Kidney capillary endothelial cell (primary cell): ENCODE measurements at places on chromosomes 5 and 9.

GRCh38 chr5:33074548-33074947 lies 363.4 kb downstream of the NPR3 start:
- no peak for DNase-seq

DNA sequence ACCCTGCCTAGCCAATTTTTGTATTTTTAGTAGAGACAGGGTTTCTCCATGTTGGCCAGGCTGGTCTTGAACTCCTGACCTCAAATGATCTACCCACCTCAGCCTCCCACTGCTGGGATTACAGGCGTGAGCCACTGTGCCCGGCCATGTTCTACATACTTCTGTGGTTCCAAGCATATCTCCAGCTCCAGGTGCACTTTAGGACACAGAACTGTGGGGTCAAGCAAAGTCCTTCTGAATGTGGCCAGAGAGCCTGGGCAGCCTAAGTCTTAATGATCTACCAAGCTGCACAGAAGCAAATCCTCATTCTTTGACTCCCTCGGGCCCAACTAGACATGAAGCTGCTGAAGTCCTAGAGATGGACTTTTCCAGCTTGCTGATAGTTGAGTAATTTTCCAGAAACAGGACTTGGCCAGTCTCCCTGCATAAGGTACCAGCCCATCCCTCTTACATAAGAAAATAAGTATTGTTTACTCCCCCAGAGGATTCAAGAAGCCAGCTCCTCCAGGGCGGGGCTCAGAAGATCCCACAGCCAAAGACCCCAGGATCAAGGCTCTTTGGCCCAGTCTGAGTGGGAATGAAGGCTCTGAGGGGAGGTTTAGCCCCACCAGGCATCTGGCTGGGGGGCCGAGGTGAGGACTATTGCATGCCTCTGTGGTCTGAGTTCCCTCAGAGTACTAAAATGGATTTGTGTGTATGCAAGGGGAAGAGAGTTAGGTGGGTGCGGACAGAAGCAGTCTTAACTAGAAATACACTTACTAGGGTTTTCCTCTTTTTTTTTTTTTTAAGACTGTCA lies 8.7 kb downstream of the CLTB start:
- DNase-seq: no peak

- DNase-seq: no peak
These were observed 133.9 kb downstream of the DROSHA start for GRCh38 chr5:31397926-31398557.

- DNase-seq: no peak
These were observed 22.1 kb downstream of the CEP72 start for GRCh38 chr5:634191-634590.

- no peak for DNase-seq
These were observed 417.8 kb upstream of the CTNND2 start for GRCh38 chr5:12322042-12322441.

GRCh38 chr5:109743770-109744212 lies 54.1 kb downstream of the MAN2A1 start:
- DNase-seq: peak; percentile 31

DNA sequence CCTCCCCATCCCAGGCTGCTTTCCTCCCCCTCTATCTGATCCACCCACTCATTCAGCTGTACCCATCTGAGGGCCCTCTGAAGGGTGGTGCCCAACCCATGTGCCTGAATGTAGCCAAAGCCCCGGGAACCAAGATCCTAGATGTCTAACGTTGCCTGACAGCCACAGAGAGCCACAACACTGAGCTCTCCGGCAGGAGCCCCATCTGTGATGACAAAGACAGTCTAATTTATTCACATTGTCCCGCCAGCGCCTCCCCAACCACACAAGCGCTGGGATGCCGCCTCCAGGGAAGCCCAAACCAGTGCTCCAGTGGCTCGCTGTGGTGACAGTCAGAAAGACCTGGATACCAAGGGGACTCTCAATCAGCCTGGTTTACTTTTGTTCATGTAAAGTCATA lies 8.4 kb downstream of the IGFBPL1 start:
- DNase-seq: no peak

DNA sequence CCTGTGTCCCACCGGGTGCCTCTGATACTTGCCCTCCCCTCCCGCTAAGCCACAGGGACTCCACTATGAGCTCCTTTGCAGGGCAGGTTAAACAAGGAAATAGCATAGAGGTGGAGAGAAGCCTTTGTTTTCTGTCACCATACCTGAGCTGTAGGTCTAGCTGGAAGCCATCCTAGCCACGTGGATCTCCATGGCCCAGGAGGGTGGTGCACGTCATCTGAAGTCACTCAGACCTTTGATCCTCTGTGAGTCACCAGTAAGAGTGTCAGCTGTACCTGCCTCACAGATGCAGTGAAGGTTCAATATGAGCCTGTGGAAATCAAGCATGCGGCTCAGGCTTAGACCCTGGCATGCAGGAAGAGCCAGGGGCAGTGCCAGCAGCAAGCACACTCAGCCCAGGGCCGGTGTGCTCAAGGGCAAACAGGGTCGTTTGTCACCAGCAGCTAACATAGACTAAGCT lies 55.1 kb downstream of the ASS1 start:
- DNase-seq: no peak

DNA sequence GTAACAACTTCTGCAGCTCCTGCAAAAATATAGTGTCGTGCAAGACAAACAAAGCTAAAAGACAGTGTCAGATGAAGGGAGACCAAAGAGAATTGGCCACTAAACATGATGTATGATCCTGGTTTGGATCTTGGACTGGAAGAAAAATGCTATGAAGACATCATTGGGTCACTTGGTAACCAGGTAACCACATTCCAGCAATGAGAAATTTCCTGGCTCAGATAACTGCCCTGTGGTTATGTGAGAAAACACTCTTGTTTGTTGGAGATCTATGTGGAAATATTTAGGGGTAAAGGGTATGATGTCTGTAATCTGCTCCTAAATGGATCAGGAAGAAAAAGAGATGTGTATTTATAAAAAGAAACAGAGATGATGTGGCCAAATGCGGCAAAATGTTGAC lies 45.5 kb upstream of the ANKRD33B start:
- DNase-seq: no peak

DNA sequence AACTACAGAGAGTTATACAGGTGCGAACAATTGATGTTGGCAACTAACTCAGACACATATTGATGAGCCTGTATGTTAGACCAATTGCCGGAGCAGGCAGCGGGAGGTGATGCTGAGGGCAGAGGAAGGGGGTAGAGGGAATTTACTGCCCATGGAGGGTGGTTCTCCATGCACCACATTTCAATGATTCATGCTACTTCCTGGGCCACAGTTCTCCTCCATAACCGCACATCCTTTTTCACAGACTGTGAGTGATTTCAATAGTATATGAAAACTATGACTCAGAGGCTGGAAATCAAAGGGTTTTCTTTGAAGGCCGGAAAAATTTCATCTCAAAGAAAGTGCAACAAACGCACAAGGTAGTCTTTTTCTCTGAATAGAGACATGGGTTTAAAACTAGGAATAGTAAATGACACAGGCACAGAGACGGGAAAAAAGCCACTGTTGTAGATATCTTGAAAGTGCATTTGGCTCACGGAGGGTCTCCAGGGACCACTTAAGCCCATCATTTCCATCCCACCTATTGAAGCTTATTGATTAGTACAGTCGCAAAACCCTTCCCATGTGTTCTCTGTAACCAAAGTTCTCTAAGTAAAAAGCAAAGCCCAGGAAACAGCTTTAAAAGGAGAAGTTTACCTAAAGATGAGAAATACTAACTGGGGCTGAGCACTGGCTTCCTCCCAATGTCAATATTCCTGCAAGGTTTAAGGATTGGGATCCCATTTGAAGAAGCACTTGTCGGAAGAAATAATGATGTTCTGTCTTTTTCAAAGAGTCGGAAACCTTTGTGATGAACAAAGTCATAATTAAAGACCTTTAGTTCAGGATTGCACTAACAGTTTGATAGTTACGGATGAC lies 28.0 kb upstream of the ADAM19 start:
- DNase-seq: peak; percentile 74

- DNase-seq: no peak
These were observed 20.1 kb upstream of the LTC4S start for GRCh38 chr5:179773686-179774040.

DNA sequence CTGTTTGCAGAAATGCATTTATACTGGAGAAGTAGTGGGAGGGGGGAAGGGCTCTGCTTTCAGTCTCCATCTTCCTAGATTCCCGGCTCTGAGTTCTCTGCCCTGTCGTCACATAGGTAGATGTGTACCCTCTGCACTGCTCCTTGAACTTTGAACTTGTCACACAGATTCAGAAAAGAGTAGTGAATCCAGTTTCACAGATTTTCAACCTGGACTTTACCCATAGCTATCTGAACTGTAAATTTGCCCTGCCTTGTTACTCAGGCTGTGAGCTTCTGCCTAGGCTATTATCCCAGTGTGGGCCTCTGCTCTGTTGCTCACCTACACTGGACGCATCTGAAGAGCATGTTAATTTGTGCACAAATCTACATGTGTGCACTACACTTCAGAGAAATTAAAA lies 12.8 kb upstream of the C9orf152 start:
- DNase-seq: no peak

GRCh38 chr9:121316378-121316777 lies 48.4 kb downstream of the GSN start:
- no peak for DNase-seq

DNA sequence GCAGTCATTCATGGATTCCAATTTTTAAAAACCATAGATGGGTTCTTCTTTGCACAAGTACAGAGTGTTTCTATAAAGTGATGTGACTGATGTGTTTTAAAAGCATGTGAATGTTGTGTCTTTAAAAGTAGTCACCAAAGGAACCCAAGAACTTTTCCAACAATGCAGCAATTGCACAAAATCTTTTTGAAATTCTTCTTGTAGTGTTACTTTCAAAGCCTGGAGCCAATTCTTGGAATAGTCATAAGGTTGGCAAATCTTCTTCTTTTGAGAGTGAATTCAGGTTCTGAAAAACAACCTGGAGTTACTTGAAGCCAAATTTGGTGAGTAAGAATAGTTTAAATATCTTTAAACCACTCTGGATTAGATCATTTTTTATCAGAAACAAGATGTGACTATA lies 10.5 kb downstream of the GRAMD2B start:
- DNase-seq: no peak

DNA sequence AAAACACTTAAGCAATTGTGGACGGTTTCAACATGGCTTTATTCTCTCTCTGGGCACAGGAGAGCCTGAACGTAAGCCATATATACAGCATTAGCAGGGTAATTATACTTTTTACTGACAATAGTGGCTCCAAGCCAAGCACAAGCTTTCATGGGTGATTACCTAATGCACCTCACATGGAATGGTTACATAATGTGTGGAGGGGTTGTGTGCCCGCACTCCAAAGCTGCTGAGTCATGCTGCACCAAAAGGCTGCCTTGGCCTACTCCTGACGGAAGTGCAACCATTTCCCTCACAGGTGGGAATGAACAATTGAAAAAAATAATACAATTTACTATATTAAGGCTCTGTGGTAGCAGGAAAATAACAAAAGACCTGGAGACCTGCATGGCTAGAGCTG lies 86.5 kb upstream of the ATP10B start:
- no peak for DNase-seq

GRCh38 chr9:98410185-98410697 lies 154.8 kb upstream of the TBC1D2 start:
- peak; percentile 1 for DNase-seq

GRCh38 chr9:110049699-110050450 lies 158.1 kb downstream of the C9orf152 start:
- no peak for DNase-seq

GRCh38 chr5:171872666-171873065 lies 87.0 kb downstream of the SMIM23 start:
- DNase-seq: no peak

- no peak for DNase-seq
These were observed 368.2 kb downstream of the PDE4D start for GRCh38 chr5:59525311-59525710.

GRCh38 chr5:94901191-94901979 lies 282.9 kb downstream of the SLF1 start:
- no peak for DNase-seq

DNA sequence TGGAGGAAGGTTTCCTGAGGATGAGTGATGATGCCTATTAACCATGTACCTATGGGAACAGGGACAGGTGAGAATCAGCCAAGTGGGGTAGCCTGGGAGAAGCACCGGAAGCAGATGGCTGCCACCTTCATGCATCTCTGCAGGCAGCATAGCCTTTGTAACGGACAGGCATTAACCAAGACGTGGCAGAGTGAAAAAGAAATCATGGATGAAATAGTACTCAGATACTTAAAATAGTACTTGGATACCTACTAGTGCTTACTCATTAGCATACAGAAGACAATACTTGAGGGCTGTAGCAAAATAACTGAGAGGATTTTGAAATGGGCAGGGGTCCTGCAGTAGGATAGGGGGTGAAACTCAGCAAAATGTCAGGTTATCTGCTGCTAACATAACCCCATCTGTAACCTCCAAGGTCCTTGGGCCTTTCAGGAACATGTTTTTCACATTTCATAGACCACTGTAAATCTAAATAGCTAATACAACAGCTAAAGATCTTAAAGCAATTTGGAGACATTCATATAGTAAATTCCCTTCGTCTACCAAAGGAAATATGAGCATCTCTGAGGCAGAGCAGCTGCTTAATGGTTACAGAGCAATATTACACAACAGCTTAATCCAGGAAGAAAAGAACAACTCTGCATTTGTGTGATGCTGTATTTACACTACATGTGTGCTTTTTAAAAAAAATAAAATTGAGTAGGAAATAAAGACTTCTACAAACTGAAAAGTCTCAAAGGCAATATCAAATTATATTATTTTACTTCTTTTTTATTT lies 154.3 kb downstream of the NFIB start:
- no peak for DNase-seq

- DNase-seq: no peak
These were observed 19.5 kb downstream of the SLC22A5 start for GRCh38 chr5:132389051-132389331.

DNA sequence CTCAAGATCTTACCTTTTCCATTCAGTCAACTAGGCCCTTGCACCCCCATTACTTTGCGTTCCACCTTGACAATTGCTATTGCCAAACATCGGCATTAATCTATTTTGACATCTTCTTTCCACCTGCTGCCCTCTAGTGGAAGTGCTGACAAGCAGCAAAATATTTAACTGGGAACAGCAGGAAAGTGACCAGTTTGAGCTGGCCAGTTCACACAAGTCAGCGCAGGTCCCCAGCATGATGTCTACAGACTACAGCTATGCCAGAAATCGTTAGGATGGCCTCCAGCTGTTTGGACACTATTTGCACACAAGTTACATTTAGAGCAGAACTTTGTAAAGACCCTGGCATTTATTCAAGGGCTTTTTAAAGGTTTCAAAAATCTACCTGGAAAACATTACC lies 160.1 kb downstream of the GHR start:
- DNase-seq: peak; percentile 57
